ENCODE measurements at places on chromosomes 13 and 19.

- no peak for DNase-seq
Measured at GRCh38 chr13:52665325-52665724, 12.7 kb downstream of the SUGT1 start.

GRCh38 chr19:7506385-7507328 lies 9.2 kb upstream of the ZNF358 start:
- DNase-seq = no peak

GRCh38 chr13:35469806-35470525 lies 6.5 kb downstream of the MAB21L1 start:
- no peak for DNase-seq

DNA sequence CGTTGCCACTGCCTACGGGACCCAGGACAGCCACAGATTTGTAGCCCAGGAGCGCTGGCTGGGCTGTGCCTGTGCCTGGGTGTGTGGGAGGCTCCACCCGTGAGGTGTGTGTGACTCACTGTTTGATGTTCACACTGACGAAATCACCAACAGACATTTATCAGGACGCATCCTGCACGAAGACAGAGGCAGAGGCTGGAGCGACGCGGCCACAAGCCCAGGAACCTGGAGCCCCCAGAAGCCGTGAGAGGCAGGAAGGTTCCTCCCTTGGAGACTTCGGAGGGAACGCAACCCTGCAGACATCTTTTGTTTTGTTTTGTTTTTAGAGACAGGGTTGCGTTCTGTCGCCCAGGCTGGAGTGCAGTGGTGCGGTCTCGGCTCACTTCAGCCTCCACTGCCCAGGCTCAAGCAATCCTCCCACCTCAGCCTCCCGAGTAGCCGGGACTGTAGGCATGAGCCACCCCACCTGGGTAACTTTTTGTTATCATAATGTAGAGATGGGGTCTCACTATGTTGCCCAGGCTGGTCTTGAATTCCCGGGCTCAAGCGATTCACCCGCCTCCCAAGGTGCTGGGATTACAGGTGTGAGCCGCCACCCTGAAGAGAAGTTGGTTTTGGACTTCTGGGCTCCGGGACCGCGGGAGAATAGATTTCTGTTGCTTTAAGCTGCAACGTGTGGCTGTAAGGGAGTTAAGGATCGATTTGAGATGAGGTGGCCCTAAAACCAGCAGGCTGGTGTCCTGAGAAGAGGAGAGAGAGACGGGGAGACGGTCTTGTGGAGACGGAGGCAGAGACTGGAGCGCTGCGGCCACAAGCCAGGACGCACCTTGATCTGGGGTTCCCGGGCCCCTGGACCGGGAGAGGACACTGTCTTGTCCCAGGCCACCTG lies 24.9 kb upstream of the WDR18 start:
- DNase-seq = no peak

GRCh38 chr19:12194827-12195731 lies 32.2 kb downstream of the ZNF136 start:
- DNase-seq = peak; percentile 35

DNA sequence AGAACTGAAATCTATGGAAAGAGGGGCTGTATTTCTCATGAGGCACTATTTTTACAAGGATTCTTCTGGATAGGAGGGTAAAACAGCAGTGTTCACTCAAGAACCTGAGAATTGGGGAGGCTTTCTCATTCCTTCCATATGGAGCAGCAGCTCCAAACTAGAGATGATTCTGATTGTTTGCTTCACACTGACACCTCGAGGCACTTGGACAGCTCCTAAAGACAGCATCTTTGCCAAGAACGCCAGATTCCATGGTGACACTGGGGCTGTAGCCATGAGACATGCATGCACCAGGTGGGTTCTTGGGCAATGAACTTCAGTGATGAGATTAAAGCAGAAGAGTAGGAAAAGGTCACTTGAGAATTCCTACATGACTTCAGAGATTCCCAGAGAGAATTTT lies 361.5 kb upstream of the HTR2A start:
- DNase-seq = no peak

DNA sequence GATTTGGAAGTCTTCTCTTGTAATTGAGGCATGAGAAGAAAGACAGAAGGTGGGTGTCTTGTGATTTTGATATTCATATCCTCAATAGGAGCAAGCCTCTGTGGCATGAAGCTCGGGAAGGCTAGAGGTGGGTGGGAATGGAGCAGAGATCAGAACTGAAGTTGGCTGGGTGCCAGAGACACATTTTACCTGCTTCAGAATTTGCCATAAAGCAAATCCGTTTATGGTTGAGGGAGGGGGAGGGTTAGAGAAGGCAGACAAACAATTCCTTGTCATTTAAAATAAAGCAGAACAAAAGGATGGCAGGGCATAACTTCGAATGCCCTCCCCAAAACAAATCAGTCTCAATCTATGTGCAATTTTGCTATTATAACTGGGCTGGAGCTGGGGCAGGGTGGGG lies 305.9 kb downstream of the KLF5 start:
- no peak for DNase-seq

GRCh38 chr19:7512400-7512851 lies 3.5 kb upstream of the ZNF358 start:
- DNase-seq = no peak

GRCh38 chr19:19538061-19538784 lies at the start of gene CILP2:
Gene CILP2 (plus strand): TSS chr19:19538265. CDS start chr19:19538350, 85 bp downstream.
- DNase-seq = peak; percentile 15

- DNase-seq = no peak
Measured at GRCh38 chr13:62563251-62563650, 1147.6 kb upstream of the PCDH20 start.
